ENCODE measurements at places on chromosomes 16 and 17. TPM values are rescaled to one million over a fixed set of nuclear protein-coding genes. Genes with fewer than 3 reads are reported as not detected.

DNA sequence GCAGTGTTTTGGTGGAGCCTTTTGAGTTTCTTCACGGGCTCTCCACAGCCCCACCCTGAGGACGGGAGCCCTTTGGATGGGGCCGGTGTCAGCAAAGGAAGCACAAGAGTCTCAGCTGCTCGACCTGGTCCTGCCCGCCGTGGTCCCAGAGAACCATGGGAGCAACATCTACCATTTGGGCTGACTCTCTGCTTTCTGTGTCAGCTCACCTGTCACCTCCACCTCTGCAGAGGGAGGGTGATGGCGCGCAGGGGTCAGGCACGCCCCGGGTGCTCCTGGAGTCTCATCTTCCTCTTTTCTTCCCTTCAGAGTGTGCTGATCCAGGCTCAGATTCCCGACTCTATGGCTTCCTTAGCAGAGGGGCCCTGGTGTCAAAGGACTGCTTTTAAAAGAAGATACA, 171.7 kb downstream of the LAT start:
- no peaks in the 10 kb centered on the region for H3K27me3 ChIP-seq
- H3K36me3 ChIP-seq = no peaks in the 10 kb centered on the region
- DNase-seq = no peak
- no peak overlapping the region for H3K4me3 ChIP-seq
- H3K4me1 ChIP-seq = peaks cover 28% of the 10 kb centered on the region

DNA sequence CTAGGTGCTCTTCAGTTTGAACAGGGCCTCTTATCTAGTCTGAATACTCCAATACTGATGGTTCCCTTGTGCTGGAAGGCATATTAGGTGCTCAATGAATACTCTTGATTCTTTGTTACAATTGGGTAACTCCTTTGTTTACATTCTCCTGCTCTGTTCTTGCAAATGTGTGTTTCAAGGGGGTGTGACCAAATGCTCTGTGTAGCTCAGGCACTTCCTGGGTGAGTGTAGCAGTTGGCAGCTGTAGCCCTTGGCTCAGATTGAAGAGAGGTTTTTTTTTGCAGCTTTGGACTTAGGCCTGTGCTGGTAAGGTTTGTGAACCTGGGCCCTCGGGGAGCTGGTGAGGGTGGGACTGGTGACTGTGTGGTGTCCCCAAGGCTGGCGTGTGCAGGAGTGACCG, 20.2 kb downstream of the TBCD start:
- H3K4me3 ChIP-seq = no peak overlapping the region
- peaks cover 9% of the 10 kb centered on the region for H3K36me3 ChIP-seq
- no peaks in the 10 kb centered on the region for H3K27me3 ChIP-seq
- H3K4me1 ChIP-seq = peaks cover 10% of the 10 kb centered on the region

Gene NTN3
- total RNA-seq = not detected

Gene GPRC5B
- total RNA-seq = not detected

Gene NATD1
- 2.8 TPM for total RNA-seq

DNA sequence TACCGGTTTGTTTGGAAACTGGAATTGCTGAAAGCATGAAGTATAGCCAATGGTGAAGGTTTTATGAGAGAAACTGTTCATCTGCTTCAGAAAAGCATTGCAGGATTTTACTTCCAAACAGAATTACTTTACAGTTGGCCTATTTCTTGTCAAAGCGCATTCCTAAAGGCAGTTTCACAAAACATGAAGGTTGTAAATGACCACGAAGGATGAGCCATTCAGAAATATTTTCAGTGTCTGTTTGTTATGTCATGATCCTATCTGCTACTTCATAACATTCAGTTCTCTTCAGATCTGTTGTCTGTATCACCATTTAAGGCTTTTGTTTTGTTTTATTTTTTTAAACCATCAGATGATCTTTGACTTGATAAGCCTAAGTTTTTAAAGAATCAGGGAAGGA, 45.7 kb downstream of the AATF start:
- no peak overlapping the region for H3K27ac ChIP-seq
- no peaks in the 10 kb centered on the region for H3K27me3 ChIP-seq
- H3K4me1 ChIP-seq = no peaks in the 10 kb centered on the region
- no peak overlapping the region for H3K4me3 ChIP-seq
- DNase-seq = no peak

Gene CTU2
- total RNA-seq = 68.6 TPM

GRCh38 chr16:28231763-28232162, 20.0 kb upstream of the XPO6 start:
- H3K27ac ChIP-seq = no peak overlapping the region
- H3K36me3 ChIP-seq = no peaks in the 10 kb centered on the region
- H3K27me3 ChIP-seq = no peaks in the 10 kb centered on the region
- DNase-seq = no peak
- H3K4me1 ChIP-seq = no peaks in the 10 kb centered on the region

Gene SLC13A2
- not detected for total RNA-seq

Gene C1QTNF8
- not detected for total RNA-seq

Gene GFAP
- not detected for total RNA-seq

GRCh38 chr17:65558683-65559460, 2.6 kb downstream of the AXIN2 start:
- H3K4me3 ChIP-seq = peak overlapping the region; percentile 78
- peaks cover 12% of the 10 kb centered on the region for H3K4me1 ChIP-seq
- H3K27me3 ChIP-seq = no peaks in the 10 kb centered on the region
- H3K27ac ChIP-seq = no peak overlapping the region
- no peaks in the 10 kb centered on the region for H3K36me3 ChIP-seq

Gene LRRC3C
- total RNA-seq = not detected

DNA sequence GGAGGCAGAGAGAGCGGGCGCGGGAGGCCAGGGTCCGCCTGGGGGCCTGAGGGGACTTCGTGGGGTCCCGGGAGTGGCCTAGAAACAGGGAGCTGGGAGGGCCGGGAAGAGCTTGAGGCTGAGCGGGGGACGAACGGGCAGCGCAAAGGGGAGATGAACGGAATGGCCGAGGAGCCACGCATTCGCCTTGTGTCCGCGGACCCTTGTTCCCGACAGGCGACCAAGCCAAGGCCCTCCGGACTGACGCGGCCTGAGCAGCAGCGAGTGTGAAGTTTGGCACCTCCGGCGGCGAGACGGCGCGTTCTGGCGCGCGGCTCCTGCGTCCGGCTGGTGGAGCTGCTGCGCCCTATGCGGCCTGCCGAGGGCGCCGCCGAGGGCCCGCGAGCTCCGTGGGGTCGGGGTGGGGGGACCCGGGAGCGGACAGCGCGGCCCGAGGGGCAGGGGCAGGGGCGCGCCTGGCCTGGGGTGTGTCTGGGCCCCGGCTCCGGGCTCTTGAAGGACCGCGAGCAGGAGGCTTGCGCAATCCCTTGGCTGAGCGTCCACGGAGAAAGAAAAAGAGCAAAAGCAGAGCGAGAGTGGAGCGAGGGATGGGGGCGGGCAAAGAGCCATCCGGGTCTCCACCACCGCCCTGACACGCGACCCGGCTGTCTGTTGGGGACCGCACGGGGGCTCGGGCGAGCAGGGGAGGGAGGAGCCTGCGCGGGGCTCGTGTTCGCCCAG, 1.2 kb upstream of the CBX4 start:
- H3K36me3 ChIP-seq = peaks cover 1% of the 10 kb centered on the region
- H3K4me1 ChIP-seq = peaks cover 67% of the 10 kb centered on the region
- peak overlapping the region; percentile 51 for H3K27ac ChIP-seq
- H3K27me3 ChIP-seq = peaks cover 46% of the 10 kb centered on the region

DNA sequence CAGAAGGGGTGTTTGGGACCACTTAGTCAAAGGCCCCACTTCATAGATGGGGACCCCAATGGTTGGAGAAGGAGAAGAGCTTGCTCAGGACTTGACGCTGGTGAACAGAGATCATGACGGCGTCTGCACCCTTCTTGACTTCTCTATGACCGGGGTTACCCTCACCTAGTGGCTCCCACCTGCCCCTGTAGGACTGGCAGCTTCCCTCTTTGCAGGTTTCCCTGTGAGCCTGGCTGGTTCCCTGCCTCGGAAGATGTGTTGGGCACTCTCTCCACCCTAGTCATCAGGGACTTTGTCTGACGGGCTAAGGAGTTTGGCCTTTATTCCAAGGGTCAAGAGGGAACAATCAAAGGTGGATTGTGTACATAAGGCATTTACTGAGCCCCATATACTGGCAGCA, 22.7 kb downstream of the TBX4 start:
- H3K27ac ChIP-seq = no peak overlapping the region
- H3K4me1 ChIP-seq = no peaks in the 10 kb centered on the region
- no peaks in the 10 kb centered on the region for H3K36me3 ChIP-seq
- no peak for DNase-seq
- H3K4me3 ChIP-seq = no peak overlapping the region

DNA sequence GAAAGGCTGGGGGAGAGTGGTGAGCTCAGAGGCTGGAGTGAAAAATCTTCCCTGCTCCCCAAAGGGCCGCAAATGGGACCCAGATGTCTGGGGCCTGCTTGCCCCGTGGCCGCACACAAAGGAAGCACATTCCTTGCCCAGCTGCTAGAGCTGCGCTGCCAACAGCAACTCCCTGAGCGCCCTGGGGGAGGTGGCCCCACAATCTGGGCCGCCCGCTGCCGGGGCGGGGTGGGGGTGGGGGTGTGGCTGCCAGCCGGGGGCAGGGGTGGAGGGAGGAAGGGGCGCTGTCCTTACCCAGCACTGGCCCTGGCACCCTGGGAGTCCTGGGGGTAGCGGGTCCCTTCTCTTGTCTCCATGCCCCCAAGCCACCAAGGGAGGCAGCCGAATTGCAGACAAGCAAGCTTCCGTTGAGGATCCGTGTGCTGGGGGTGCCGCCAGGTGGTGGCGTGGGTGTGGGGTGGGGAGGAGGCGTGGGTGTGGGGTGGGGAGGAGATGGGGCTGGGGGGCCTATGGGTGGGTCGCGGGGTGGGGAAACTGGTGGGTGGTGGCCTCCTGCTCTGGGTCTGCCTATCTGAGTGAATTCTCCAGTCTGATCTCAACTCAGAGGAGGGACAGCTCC, 48.4 kb upstream of the PABPN1L start:
- H3K4me3 ChIP-seq = no peak overlapping the region
- H3K27me3 ChIP-seq = no peaks in the 10 kb centered on the region
- H3K27ac ChIP-seq = no peak overlapping the region
- H3K4me1 ChIP-seq = no peaks in the 10 kb centered on the region
- DNase-seq = no peak

Gene KRTAP16-1
- not detected for total RNA-seq

DNA sequence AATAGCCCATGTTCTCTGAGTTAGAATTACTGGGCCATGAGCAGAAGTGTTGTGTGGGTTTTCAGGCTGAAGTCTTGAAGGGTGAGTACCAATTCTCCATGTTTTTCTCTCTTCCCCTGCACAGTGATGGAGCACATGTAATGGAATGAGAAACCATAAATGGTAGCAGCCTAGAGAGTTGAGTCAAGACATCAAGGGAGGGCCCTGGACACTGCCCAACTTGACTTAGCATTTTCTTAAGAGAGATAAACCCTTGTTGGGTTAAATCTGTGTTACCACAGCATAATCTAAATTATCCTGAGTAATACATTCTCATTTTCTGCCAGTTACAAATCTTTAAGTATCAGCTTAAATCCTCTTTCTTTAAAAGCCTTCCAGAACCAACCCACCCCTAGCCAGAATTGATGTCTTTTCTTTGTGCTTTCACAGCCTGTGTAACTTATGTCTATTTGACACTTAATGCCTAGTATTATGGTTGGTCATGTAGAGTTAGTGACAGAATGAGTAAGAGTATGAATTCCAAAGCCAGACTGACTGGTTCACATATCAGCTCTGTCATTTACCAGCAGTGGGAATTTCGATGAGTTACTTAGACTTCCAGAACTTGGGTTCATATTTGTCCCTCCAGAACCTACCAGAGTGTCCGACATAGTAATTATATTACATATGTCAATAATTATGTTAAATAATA, 27.0 kb upstream of the RGS9 start:
- no peaks in the 10 kb centered on the region for H3K36me3 ChIP-seq
- DNase-seq = no peak
- H3K4me3 ChIP-seq = no peak overlapping the region
- no peak overlapping the region for H3K27ac ChIP-seq
- no peaks in the 10 kb centered on the region for H3K27me3 ChIP-seq
- no peaks in the 10 kb centered on the region for H3K4me1 ChIP-seq

Gene SMIM36
- not detected for total RNA-seq

GRCh38 chr16:71373073-71373472, 14.6 kb downstream of the CALB2 start:
- no peaks in the 10 kb centered on the region for H3K27me3 ChIP-seq
- H3K4me1 ChIP-seq = no peaks in the 10 kb centered on the region
- no peak overlapping the region for H3K27ac ChIP-seq
- no peaks in the 10 kb centered on the region for H3K36me3 ChIP-seq
- no peak for DNase-seq

Gene HOXB8
- total RNA-seq = not detected

- no peaks in the 10 kb centered on the region for H3K27me3 ChIP-seq
- H3K4me3 ChIP-seq = no peak overlapping the region
Measured at GRCh38 chr16:3570420-3571062, 6.7 kb downstream of the NLRC3 start.

- peaks cover 7% of the 10 kb centered on the region for H3K4me1 ChIP-seq
- no peaks in the 10 kb centered on the region for H3K27me3 ChIP-seq
- H3K4me3 ChIP-seq = peak overlapping the region; percentile 60
- peak; percentile 82 for DNase-seq
- no peak overlapping the region for H3K27ac ChIP-seq
Measured at GRCh38 chr16:47037746-47038458, 64.4 kb upstream of the DNAJA2 start.

GRCh38 chr16:82651921-82652601, 25.3 kb downstream of the CDH13 start:
- H3K27ac ChIP-seq = no peak overlapping the region
- H3K36me3 ChIP-seq = no peaks in the 10 kb centered on the region
- no peak for DNase-seq
- H3K4me1 ChIP-seq = peaks cover 77% of the 10 kb centered on the region

Gene HOXB9
- 2.0 TPM for total RNA-seq

- DNase-seq = peak; percentile 92
- H3K4me3 ChIP-seq = peak within 1 kb of the TSS; percentile 97
- no peaks in the 10 kb centered on the region for H3K27me3 ChIP-seq
- H3K27ac ChIP-seq = peak within 1 kb of the TSS; percentile 90
- H3K36me3 ChIP-seq = no peaks in the 10 kb centered on the region
Measured at GRCh38 chr17:44503147-44504029, at the start of gene GPATCH8. Gene GPATCH8, minus strand, starts transcription at chr17:44503406. Its CDS starts 36 bp downstream, at chr17:44503370.

Gene CD300H
- total RNA-seq = not detected

GRCh38 chr17:74454197-74455024, 12.0 kb upstream of the CD300A start:
- H3K36me3 ChIP-seq = no peaks in the 10 kb centered on the region
- H3K4me3 ChIP-seq = peak overlapping the region; percentile 39
- peaks cover 26% of the 10 kb centered on the region for H3K4me1 ChIP-seq
- no peaks in the 10 kb centered on the region for H3K27me3 ChIP-seq
- H3K27ac ChIP-seq = peak overlapping the region; percentile 38

GRCh38 chr17:14784997-14785696, 480.0 kb downstream of the PMP22 start:
- no peak overlapping the region for H3K4me3 ChIP-seq
- peak; percentile 24 for DNase-seq
- H3K36me3 ChIP-seq = no peaks in the 10 kb centered on the region
- H3K27ac ChIP-seq = no peak overlapping the region
- no peaks in the 10 kb centered on the region for H3K27me3 ChIP-seq

GRCh38 chr16:19595043-19595767, 39.7 kb downstream of the VPS35L start:
- DNase-seq = no peak
- no peak overlapping the region for H3K4me3 ChIP-seq
- H3K36me3 ChIP-seq = peaks cover 7% of the 10 kb centered on the region
- no peaks in the 10 kb centered on the region for H3K27me3 ChIP-seq
- no peak overlapping the region for H3K27ac ChIP-seq

- DNase-seq = no peak
- H3K27ac ChIP-seq = no peak overlapping the region
- H3K4me3 ChIP-seq = no peak overlapping the region
- peaks cover 6% of the 10 kb centered on the region for H3K27me3 ChIP-seq
- peaks cover 4% of the 10 kb centered on the region for H3K4me1 ChIP-seq
Measured at GRCh38 chr16:982145-983043, 824 bp downstream of the SOX8 start.

Data from CD8-positive, alpha-beta memory T cell (primary cell).